ENCODE measurements at places on chromosomes 7 and 10.

GRCh38 chr7:20288036-20288435, 42.7 kb upstream of the ITGB8 start:
- no peak for DNase-seq

GRCh38 chr10:96856317-96856716, 24.2 kb downstream of the LCOR start:
- no peak for DNase-seq

DNA sequence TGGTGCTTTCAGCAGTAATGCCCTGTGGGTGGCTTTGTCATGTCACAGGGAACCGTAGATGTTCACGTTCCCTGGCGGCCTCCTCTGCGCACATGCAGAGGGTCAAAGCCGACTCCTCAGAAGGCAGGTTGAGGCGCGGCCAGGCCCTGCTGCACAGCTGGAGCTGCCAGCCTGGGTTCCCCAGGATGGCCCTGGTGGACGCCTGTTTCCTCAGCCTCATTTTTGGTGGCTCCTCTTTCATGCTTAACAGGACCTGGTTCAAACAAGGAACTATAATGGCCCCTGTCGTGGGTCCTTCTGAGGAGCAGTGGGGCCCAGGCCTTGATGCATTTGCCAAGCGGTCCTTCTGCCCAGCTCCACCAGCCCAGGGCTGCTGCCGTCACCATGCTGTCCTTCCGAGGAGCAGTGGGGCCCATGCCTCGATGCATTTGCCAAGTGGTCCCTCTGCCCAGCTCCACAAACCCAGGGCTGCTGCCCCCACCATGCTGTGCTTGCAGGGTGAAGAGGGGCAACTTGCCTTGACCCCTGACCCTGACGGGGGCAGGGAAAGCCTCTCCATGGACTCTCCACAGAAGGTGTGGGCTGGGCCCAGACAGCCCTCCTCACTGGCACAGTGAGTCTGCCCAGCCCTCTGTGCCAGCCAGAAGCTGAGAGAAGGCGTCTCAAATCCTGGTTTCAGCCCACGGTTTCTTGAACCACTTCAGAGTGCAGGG, 338.2 kb downstream of the TCERG1L start:
- DNase-seq, result no peak

DNA sequence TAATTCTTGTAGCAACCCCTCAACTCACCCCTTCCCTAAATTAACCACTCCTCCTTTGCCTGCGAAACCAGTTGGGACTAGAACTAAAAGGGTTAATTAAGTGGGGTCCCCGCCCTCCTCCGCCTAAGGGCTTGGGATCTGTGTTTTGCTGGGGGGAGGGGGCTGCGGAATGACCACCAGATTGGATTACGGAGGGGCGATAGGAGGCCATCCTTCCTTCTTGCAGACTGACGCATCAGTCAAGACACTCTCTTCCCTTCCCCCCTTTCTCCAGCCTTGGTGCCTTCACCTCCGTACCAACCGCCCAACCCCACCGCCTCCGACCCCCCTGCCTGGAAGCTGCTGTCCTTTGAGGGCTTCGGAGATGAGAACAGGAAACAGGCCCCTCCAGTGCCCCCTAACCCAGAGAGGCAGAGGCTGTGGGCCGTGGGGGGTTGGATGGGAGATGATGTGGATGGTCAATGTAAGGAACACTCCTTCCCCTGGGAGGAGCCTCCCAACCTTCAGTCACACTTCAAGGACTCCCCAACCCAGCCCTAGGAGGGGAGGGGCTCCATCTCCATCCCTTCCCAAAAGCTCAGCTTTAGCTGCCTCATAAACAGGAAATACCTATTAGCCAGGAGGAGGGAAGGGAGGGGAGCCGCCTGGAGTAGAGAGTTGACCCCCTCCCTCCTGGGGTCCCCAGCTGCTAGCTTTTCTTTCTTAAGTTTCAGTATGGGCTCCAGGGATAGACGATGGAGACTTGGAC, 997 bp upstream of the LDB1 start:
- DNase-seq, result no peak

DNA sequence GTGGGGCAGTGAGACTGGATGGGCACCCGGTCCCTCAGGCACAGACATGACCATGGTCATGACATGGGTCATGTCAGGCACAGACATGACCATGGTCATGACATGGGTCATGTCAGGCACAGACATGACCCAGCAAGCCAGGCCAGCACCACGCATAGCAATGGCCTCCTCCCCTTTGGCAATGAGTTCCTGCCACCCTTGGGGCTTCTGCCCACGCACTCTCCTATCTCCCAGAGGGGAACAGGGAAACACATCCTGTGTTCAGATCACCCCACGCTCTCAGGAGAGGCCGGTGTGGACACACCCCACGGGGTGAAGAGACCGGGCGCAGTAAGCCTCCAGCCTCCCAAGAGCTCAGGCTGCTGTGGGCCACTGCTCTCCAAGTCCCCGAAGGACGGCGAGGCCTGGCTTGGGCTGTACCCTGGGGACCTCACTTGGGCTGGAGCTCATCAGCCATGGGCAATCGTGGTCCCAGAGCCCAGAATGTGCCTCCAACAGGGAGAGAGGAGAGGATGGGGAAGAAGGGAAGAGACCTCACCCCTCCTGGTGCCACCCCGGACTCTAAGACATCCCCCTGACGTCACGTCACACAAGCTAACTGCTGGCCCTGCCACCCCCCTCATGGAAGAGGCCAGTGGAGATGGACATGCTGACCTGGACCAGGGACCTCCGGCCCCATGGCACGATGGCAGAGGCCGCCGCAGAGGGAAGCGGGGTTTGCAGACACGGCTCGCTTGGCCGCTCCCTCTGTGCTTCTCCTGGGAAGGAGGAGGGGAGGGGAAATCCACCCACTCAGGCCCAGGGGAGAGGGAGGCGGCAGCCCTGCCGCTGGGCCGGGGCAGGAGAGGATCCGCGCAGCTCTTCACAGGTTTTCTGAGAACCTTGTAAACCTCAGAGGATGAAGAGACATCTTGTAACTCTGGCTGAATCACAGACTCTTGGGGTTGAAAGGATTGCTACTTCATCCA, 269.6 kb downstream of the ELFN1 start:
- no peak for DNase-seq

DNA sequence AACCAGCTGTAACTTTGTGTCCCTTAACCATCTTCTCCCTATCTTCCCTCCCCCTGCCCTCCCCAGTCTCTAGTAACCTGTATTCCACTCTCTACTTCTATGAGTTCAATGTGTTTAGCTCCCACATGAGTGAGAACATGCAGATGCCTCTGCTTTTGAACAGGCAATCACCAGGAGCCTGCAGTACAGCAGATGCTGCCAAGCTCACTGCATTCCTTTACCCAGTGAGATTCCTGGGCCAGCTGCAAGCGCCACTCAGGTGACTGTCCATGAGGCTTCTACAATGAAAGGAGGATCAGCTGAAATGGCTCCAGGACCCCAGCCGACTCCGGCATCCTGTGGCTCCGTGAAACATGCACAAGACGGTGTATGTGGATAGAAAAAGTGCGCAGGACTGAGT, 15.7 kb downstream of the GRID1 start:
- no peak for DNase-seq

- no peak for DNase-seq
Observed at GRCh38 chr10:6065835-6066234, 3.7 kb upstream of the IL2RA start.

DNA sequence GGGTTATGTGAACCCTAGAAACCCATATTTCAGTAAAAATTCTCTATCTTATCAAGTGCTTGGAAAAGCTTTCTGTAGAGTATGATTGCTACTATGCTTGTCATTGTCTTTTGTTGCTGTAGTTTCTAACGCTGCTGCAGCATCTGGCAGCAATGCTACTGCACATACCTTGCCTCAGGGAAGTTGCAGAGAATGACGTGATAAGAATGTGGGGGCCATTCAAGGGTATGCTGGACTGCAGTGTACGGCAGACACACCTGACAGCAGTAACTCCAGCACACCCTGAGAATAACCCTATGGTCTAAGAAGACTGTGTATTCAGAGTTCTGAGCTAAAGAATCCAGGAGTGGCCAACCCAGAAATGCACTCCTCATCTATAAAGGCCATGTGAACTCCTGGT, 20.5 kb downstream of the TRIM4 start:
- no peak for DNase-seq

All from GOT3 (cell line).